ENCODE measurements at places on chromosomes 7 and 10.

GRCh38 chr10:88466786-88467185 is 116.3 kb downstream of the RNLS start:
- DNase-seq, result no peak

DNA sequence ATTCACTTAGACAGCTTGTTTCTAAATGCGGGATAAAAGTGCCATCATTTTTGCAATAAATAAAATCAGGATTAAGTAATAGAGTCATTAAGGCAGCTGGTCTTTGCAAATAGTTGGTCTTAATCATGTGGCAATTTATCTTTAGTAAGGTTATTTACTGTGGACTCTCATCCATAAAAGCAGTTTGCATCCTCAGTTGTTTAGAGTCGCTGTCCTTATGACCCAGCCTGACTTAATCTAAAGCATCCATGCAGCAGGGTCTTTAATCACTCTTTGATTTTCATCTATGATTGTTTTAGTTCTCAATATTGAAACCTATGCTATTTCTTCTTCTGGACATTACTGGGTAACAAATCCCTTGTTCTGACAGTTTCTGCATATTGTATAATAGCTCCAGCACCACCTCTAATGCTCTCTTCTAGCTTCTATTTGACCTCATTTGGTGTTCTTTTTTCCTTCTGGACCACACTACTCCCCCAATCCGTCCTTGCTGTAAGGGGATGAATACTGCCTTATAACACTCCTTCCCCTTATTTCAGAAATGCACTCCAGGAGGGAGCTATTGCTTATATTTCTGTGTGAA is 95.0 kb downstream of the CD36 start:
- DNase-seq, result no peak

GRCh38 chr7:141227454-141227853 is 153.6 kb downstream of the TMEM178B start:
- DNase-seq, result no peak

DNA sequence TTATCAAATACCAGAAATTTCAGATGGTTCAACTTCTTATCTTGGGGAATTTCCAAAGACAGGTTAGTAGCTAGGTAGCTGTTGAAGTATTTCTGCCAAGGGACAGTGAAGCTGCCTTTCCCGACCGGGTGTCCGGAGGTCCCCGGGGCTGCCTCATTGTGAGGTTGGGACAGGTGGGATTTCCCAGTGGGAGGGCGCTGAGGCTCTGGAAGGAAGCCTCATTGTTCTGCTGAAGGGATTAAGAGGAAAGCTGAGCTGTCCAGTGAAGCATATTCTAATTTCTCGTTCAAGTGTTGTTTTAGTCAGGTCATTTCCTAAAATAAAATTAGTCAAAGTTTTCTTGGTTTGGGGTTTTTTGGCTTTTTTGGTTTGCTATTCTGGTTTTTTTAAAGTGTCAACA is 244.2 kb downstream of the MGMT start:
- no peak for DNase-seq

- DNase-seq, result no peak
These were observed 79.6 kb downstream of the ZNF22 start for GRCh38 chr10:45080331-45080730.

- no peak for DNase-seq
These were observed 16.0 kb downstream of the DENND2A start for GRCh38 chr7:140624392-140625191.
